ENCODE measurements at places on chromosomes 16 and 17.

GRCh38 chr16:47600376-47600775 lies 139.2 kb downstream of the PHKB start:
- DNase-seq: no peak

- DNase-seq: no peak
Measured at GRCh38 chr17:41107941-41108450, 2.8 kb downstream of the KRTAP4-9 start.

- no peak for DNase-seq
Measured at GRCh38 chr17:47013341-47013740, 34.3 kb upstream of the RPRML start.

GRCh38 chr16:77514500-77515220 lies 79.8 kb upstream of the ADAMTS18 start:
- DNase-seq: no peak

DNA sequence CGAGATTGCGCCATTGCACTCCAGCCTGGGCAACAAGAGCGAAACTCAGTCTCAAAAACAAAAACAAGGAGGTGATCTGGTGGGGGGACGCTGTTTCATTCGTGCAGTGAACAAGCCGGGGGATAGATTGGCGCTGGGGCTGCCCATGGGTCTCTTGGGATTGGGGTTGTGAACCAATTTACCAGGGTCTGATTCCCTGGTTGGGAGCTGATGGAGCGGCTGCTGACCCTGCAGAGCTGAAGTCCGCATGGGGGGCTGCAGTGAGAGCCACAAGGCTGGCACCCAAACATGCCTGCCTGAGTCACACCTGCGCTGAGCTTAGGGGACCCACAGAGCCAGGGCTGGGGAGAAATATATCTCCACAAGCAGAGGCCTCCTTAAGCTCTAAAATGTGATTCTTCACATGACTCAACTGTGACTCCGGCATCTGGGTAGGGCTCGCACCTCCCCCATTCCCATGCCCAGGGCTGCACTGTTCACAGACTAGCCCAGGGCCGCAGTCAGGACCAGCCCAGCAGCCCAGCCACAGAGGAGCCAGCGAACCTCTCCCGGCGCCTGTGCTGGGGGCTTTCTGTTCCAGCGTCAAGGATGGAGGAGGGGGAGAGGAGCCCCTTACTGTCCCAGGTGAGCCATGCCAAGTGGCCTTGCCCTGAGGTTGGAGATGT lies 5.0 kb downstream of the TSPAN10 start:
- DNase-seq: no peak

- DNase-seq: no peak
Measured at GRCh38 chr16:53743149-53743566, 39.2 kb downstream of the FTO start.

- DNase-seq: no peak
Measured at GRCh38 chr17:78557598-78558039, 19.6 kb downstream of the DNAH17 start.

- no peak for DNase-seq
Measured at GRCh38 chr17:58703137-58703915, 10.9 kb downstream of the RAD51C start.

DNA sequence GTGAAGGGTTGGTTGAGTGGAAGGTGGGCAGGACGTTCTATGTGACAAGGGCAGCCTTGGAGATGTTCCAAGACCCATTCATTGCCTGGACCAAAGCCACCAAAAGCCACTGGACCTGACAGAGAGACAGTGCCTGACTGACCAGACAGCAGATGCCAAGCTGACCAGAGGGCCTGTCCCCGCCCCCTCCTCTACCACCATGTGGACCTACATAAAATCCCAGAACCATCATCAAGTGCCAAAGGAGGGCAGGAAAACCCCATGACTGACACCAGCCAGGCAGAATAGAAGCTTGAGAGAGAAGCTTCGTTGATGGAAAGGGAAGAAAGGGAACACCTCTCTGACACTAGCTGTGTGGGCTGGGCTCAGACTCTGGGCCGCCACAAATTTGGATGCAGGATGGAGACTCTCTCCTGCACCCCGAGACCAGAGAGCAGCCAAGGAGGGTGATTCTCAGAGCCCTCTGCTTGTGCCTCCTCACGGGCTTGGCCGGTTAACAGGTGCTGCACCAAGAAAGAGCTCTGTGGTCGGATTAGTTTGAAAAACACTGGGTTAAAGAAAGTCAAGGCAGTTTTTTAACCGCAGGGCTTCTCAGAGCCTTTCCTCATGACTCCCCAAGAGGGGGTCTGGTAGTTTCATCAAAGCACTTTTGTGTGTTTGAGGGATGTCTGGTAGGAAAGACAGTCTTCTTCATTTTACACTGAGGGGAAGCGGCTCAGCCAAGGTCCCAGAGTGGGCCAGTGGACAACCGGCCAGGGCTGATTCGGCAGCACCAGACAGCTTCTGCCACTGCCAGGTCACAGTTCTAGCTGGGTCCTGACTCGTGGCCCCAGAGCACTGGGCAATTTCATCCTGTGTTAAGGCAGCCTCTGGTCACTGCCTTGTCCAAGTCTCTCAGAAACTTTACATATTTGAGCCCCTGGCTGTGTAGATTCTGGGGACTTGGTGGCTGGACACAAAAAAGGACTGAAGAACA lies 1.7 kb downstream of the TNFRSF13B start:
- DNase-seq: no peak

DNA sequence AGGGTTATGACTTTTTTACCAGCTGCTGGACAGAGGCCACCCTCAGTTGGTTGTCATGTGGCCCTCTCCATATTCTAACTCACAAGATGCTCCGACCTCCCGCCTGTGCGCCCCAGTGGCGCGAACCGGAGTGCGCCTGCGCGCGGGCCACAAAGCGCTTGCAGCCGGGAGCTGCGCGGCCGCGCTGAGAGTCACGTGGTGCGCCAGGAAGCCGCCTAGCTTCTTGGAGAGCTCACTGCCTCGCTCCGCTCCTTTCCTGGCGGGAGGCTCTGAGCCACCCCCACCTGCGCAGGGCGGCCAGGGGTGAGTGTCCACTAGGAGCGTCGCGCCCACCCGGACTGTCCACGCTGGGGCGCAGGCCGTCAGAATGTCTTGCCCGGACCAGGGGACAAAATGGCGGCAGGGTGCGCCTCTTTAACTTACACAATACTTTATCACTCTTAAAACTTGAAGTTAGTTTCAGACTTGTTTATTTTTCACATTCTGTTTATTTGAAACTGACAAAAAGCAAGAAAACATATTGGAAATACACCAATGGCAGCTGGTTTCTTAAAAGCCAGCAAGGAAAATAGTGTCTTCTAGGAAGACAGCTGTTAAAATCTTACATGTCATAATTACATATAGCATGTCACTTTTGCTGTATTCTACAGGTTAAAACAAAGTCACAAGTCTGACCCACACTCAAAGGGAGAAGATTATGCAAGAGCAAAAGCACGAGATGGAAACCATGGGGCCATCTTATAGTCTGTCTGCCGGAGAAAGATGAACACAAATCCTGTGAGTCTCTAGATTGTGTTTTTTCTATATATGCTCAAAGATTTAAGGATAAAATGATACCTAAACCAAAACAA lies 357.9 kb downstream of the CNTNAP4 start:
- no peak for DNase-seq

DNA sequence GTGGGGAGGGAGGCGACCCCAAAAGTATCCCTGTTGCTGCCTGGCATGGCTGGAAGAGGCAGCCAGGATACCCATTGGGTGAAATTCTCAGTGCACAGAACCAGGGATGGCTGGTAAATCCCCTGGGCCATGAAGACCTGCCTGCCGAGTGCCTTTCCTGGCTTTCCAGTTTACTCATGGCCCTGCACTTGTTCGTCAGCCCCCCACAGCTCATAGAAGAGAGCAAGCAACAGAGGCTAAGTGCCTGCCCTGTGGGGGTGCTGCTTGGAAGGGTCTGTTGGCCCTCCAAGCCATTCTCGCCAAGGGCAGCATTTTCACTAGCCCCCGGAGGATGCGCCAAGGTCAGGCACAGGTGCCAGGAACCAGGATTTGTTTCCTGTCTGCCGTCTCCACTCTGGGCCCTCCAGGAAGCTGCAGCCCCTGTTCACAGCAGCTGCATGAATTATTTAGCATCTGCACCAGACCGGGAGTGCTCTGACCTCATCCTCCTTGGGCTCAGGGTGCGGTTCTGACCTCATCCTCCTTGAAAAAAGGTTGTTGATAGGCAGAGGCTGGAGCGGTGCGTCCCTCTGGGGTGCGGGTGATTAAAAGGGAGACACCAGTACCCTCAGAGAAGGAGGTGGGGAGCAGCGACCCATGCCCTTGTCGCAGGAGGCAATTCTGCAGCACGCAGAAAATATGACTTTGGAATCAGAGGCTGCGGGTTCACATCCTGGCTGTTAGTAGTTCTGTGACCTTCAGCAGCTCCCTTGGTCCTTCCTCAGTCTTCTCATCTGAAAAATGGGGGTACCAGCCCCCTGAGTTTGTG lies 14.2 kb upstream of the CD300A start:
- no peak for DNase-seq

DNA sequence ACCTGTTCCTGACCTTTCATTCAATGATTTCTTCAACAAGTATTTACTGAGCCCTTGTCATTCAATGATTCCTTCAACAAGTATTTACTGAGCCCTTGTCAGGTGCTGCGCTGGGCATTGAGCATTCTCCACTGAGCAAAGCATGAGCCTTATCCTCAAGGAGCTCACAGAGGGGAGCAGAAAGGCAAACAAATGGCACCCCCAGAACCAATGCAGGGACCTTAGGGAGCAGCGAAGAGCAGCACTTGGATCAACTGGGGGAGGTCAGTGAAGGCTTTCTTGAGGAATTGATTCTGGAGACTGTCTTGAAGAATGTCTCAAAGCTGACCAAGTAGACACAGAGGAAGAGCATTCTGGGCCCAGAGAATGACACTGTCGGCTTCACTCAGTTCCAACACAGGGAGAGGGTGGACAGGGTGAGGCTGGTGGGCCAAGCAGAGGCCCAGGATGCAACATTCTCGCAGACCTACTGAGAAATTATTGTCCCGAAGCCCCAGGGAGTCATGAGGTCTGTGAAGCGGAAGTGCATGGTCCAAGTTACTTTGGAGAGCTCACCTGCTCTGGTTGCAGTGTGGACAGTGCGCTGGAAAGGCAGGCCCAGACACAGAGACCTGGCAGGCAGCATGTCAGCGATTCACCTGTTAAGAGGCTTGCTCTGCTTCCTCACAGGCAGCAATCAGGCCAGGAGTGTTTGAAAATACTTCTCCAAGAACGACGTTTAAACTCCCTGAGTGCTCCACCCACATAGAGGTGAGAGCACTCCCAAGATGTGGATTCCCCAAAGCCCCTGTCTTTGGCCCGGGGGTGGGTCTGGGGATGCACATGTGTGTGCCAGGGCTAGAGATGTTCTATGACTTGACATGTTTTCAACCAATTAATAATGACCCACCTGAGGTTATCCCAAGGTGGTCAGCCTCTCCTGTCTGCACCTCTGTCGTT lies 3.2 kb upstream of the MPO start:
- DNase-seq: no peak

DNA sequence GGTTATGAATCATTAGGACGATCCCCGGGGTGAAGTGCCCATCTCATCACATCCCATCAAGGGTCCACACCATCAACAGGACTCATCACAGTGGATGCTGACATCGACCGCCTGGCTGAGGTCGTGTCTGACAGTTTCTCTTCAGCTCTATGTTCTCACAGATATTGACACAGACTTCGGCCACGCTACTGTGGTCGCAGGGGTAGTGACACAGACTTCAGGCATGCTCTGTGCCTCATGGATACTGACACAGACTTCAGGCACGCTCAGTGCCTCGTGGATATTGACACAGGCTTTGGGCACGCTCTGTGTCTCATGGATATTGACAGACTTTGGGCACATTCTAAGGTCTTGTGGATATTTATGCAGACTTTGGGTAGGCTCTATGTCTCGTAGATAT lies 50.1 kb downstream of the KLHDC4 start:
- no peak for DNase-seq

DNA sequence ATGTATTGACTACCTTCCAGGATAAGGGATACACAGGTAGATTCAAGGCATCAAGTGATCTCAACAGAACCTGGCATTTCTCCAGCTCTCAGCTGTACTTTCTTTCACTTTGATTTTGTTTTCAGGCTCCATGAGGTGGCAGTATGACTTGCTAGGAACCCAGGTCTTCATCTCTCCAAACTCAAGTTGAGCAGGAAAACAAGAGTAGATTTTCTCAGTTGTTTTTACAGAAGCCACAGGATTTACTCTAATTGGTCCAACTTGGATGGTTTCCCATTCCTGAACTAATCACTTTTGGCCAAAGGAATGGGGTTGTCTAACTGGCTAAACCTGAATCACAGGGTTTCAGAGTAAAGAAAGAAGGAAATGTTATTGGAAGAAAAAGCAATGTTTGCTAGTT lies 146.6 kb downstream of the TRIM37 start:
- DNase-seq: no peak

DNA sequence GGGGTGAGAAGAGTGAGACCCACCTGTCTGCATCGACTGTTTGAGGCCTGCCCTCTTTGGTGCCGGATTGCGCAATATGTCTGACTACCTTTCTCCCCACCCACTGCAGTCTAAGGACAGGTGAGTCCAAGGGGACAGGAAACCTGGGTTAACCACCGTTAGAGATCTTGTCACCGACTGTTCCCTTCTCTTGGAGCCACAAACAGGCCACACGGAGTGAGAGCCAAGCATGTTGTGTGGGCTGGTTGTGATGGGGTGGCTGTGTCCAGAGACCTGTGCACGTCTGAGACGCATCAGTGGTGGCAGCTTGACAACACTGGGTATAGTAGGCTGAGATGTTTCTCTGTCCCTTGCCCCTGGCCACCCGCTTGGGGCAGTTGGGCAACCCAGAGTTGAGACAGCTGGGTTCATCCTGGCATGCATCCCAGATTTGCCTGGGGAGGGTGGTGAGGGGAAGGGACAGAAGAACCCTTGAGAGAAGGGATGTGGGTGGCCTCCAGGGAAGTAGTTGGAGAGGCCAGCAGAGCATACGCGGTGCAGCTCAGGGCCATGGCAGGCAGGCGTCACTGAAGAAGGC lies 21.4 kb downstream of the MPRIP start:
- no peak for DNase-seq

- DNase-seq: no peak
Measured at GRCh38 chr17:59376506-59376905, 45.1 kb downstream of the YPEL2 start.

GRCh38 chr17:28926786-28927185 lies 23.9 kb upstream of the DHRS13 start:
- no peak for DNase-seq

GRCh38 chr16:4879049-4879448 lies 31.8 kb downstream of the UBN1 start:
- DNase-seq: no peak

DNA sequence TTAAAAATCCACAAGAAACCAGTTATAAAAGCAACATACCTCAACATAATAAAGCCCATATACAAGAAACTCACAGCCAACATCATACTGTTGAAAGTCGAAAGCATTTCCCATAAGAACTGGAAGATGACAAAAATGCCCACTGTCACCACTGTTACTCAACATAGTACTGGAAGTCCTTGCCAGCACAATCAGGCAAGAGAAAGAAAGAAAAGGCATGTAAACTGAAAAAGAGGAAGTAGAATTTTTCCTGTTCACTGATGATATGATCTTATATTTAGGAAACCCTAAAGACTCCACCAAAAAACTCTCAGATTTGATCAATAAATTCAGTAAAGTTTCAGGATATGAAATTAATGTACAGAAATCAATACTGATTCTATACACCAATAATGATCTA lies 45.1 kb downstream of the AHSP start:
- DNase-seq: no peak

GRCh38 chr16:87305505-87306391 lies 11.4 kb downstream of the C16orf95 start:
- no peak for DNase-seq

GRCh38 chr16:26905336-26905735 lies 161.4 kb upstream of the C16orf82 start:
- DNase-seq: no peak

Measured in stimulated activated CD8-positive, alpha-beta memory T cell treated with anti-CD3 and anti-CD28 coated beads, Interleukin-4, amount 100 ng/mL, for 4 hours (primary cell).